ENCODE measurements at places on chromosomes 11 and 22. TPM values are rescaled to one million over a fixed set of nuclear protein-coding genes. Genes with fewer than 3 reads are reported as not detected.

The PANX2 gene
- polyA plus RNA-seq, result 2.1 TPM

The NRXN2 gene
- polyA plus RNA-seq, result 0.24 TPM

The CYP2D6 gene
- polyA plus RNA-seq, result 6.3 TPM

The OR8J3 gene
- polyA plus RNA-seq, result not detected

The YPEL1 gene
- polyA plus RNA-seq, result 1.3 TPM

Data from esophagus (tissue), 2 donors.